ENCODE measurements at places on chromosomes 2 and 18.

DNA sequence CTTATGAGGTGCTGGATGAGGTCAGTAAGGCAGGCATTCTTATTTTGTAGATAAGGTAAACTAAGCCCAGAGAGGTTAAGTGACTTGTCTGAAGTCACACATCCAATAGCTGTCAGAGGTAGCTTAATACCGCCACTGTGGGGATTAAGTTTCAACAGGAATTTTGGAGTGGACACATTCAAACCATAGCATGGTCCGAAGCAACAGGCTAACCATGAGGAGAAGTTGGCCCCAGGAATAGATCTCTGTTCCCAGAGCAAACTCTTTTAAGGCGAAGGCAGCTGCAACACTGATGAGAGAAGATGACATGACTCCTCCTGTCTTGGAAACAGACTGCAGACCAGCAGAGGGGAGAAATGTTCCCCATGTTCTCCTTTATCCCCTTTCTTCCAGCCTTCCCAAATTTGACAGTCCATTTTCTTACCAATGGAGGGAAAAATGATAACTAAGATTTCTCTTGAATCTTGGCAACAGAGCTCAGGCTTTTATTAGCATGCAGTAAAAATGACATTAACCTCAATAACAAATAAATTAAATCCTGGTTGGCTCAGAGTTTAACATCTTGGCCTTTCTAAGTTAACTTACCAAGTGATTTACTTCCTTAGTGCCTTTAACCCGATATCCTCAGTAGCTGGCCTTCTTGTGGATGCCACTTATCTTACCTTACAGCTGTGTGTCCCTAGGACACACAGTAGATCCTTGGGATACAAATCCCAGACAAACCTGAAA is 67.9 kb upstream of the STPG4 start:
- DNase-seq: no peak

DNA sequence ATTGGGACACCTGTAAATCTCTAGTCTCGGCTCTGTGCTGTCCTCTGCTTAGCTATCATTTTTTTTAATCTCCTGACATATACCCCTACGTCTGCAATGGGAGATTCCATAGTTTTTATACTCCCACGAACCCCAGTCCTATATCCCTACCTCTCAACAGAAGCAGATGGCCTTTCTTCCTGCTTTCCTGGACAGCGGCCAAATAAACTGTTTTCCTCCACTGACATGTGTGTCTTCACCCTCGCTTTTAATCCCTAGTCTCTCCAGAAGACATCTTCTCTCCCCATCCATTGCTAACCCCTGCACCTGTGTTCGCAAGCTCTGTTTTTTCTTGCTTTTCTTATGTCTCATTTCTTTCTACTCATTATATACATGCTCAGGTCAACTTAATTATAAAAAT is 395.4 kb downstream of the EPHA4 start:
- DNase-seq: no peak

- DNase-seq: no peak
Observed at GRCh38 chr2:71379086-71379485, 47.5 kb downstream of the ZNF638 start.

DNA sequence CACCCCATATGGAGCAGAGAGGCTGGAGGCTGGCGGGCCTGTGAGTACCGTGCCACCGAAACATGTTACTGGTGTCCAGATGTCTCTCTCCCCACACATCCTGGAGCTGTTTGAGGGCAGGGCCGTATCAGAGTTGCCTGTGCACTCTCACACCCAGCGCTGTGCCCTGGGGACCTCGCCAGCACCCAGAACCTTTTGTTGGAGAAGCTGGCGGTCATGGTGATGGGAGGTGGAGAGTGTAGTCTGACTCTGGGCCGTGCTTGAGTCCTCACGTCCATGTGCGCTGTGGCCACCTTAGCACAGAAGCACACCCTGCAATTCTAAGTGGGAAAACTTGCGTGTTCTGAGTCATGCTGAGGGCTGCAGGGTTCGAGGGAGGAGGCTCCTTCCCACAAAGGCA is 259.2 kb downstream of the NDUFA10 start:
- DNase-seq: no peak

DNA sequence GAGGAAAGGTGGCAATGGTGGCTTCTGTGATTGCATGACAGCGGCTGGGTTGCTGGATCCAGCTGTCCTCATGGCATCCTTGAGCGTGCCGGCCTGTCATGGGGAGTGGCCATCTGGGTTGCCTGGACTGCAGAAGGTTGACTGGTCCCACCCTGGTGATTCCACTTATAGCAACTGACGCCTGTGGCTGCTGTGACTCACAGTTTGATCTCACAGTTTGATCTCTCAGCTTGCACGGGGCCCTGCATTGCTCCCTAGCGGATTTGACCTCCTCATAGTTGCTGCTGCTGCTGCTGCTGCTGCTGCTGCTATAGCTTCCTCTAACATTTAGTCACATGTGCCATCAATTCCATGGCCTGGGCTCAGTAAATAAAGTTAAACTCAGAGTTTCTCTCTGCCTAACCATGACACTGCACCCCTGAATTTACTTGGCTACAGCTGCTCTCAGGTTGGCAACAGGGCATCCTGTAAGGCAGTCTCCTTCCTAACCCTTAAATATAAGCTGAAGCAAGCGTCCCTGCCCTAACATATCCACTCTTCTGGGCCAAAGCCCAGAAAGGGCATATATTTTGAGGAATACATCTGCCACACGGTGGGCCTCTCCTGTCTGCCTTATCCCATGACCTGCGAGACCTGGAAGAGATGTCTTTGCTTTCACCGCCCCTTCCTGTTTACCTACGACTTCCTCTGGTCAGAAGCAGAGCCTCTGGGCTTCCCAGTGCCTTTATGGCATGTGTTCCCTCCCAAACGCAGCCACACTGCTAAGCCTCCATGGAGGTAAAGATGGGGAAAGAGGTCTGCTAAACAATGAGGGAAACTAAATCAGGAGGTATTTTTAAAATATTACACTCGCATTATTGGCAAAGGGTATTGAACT is 37.8 kb upstream of the CCDC150 start:
- no peak for DNase-seq

DNA sequence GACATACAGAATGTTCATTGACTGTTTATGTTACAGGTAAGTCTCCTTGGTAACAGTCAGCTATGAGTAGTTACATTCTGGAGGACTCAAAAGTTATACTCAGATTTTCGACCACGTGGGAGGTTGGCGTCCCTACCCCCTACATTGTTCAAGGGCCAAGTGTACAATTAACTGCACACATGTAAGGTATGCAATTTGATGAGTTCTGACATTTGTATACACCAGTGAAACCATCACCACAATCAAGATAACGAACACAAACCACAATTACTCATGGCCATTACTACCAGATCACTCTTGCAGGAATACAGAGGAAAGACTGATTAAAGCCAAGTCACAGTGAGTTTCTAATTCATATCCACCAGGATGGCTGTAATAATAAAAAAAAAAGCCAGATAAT is 39.6 kb upstream of the LDLRAD4 start:
- no peak for DNase-seq

- DNase-seq: no peak
Observed at GRCh38 chr2:155384555-155385123, 686.1 kb downstream of the KCNJ3 start.

GRCh38 chr18:76349067-76349715 is 145.9 kb downstream of the ZNF516 start:
- DNase-seq: no peak

DNA sequence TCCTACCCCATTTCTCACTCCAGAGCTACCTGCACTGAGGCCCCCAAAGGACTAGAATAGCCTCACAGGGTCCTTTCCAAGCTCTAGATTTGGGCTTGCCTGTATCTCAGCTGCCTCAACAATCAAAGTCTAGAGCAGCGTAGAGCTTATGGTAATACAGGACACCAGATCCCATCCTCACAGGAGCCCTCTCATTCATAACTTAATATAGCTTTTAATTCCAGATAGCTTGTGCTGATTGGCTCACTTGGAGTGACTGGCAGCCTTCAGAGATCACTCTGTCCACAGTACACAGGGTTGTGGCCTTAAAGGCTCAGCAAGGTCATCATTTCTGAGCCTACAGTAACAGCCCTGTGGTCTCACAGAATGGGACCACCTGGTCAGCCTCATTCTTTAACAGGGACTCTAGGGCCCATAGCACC is 51.4 kb downstream of the ZFP36L2 start:
- no peak for DNase-seq

- DNase-seq: no peak
Observed at GRCh38 chr2:182606728-182607681, 109.1 kb upstream of the DNAJC10 start.

GRCh38 chr2:29235411-29235810 is 120.2 kb downstream of the CLIP4 start:
- DNase-seq: no peak

DNA sequence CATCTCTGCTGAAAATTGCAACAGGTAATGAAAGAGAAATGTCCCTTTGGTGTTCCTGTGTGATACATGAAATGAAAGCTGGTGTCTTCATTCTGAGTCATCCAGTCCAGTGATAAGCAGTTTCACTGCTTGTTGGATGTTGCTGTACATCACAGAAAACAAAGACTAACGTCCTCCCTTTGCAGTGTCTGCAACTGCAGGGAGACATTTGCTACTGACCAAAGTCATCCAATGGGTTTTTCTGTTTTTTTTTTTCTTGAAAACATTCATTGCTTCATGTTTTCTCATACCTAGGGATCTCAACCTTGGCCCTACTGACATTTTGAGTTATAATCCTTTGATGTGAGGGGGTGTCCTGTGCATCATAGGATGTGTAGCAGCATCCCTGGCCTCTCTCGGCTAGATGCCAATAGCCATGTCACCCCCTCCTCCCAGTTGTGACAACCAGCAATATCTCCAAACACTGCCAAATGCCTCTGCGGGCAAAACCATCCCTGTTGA is 63.6 kb upstream of the FZD5 start:
- no peak for DNase-seq

DNA sequence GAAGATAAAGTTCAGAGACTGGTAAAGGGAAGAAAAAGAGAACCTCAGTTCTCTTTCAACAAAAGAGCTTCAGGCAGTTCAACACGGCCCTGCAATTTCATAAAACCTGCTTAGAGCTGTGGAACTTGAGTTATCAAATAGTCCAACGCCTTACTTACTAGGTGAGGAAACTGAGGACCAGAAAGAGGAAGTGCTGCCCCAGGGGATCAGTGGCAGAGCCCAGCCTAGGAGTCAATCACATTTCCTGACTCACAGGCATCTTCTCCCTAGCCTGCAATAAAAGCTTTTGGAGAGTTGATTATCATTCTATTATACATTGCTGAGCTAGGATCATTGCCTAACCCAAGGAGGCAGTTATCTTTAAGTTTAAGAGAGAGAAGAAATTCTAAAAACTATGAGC is 77.4 kb downstream of the TXNL1 start:
- no peak for DNase-seq

- no peak for DNase-seq
Observed at GRCh38 chr18:10010611-10011015, 96.8 kb downstream of the VAPA start.

- no peak for DNase-seq
Observed at GRCh38 chr18:8841781-8842485, 136.6 kb downstream of the MTCL1 start.

- DNase-seq: no peak
Observed at GRCh38 chr2:59239146-59239545, 998.0 kb upstream of the FANCL start.

DNA sequence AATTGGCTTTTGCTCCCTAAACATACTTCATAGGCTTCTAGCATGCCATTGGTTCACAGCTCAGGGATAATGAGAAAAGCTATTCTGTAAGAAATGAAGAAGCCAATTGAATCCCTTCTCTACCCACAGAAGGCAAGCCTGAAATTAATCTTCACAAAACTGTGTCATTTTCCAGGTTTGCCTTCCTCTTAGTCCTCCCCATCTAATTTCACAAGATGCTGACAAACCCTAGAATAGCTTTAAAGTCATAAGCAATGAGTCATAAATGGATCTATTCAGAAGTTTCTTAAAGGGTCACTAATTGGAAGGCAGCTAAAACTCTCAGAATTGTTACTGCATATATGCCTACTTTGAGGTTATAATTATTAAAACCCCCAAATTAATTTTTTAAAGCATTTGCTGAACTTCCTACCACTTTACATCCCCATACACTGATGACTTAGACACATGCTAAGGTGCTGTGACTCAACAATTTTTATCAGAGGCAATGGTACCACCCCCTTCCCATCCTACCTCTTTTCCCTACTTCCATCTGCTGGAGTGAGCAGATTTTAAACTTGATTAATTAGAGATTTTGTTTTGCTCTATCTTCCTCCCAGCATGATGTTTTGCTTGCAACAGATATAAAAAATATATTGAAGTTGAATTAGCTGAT is 51.3 kb upstream of the NABP1 start:
- no peak for DNase-seq

DNA sequence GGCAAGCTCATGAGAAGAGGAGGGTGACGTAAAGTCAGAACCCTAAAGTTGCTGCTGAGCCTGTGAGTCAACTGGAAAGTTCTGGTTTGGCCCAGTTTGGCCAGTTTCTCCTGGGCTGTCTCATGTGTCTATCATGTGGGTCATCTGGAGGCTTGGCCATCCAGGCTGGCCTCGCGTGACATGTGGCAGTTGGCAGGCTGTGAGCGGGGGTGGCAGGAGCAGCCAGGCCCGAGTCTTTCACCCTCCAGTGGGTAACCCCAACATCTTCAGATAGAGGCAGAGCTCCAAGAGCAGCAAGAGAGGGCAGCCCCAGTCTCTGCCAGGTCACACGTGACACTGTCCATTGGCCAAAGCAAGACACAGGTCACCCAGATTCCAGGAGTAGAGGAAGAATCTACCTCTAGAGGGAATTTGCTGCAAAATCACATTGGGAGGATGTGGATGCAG is 51.5 kb downstream of the FHOD3 start:
- DNase-seq: no peak

DNA sequence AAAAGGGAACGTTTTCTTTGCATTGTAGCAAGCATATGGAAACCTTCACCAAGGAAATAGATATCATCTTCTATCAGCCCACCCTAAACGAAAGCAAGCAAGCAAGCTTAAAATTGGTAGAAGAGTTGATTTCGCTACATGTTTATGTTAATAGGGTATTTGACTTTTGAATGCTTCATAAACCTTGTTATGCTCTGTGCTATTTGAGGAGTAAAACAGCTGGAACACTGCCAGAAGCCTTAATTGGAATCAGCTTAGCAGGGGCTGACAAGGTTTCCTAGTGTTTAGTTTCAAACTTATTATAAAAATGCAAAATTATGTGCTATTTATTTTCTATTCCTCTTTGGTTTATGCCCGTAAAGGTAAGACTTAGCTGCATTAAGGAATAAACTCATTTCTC is 70.6 kb upstream of the LINC00305 start:
- DNase-seq: no peak

GRCh38 chr2:180523621-180524340 is 456.6 kb upstream of the UBE2E3 start:
- no peak for DNase-seq

DNA sequence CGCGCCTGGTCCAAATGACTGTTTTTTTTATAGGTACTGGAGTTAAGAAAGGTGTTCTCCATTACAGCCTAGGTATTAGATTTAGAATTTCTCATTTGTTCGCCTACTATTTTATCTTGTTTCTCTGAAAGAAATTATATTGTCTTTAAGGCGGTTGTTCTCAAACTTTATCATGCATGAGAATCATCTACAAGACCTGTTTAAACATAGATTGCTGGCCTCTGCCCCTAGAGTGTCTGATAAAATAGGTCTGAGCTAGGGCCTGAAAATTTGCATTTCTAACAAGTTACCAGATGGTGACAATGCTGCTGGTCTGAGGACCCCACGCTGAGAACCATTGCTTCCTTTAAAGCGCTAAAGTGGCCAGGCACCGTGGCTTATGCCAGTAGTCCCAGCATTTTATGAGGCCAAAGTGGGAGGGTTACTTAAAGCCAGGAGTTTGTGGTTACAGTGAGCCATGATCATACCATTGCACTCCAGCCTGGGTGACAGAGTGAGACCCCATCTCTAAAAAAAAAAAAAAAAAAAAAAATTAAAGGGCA is 34.0 kb upstream of the RNF138 start:
- DNase-seq: no peak
